ENCODE measurements at places on chromosomes 4 and X.

DNA sequence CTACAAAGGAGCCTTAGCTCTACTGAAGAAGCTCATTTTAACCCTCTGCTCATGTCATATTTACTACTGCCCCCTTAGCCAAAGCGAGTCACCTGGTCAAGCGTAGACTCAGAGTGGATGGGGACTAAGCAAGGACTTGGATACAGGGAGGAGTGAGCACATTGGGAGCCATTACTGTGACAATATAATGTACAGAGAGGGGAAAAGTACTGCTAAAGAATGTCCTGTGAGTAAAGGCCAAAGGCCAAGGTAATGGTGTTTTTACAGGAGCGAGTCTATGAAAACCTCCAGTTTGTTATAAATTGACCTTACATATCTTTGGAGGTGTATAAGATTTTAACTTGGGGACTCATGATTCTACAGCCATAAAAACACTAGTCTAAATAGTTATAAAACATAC, 10.6 kb upstream of the GK start:
- DNase-seq = no peak

DNA sequence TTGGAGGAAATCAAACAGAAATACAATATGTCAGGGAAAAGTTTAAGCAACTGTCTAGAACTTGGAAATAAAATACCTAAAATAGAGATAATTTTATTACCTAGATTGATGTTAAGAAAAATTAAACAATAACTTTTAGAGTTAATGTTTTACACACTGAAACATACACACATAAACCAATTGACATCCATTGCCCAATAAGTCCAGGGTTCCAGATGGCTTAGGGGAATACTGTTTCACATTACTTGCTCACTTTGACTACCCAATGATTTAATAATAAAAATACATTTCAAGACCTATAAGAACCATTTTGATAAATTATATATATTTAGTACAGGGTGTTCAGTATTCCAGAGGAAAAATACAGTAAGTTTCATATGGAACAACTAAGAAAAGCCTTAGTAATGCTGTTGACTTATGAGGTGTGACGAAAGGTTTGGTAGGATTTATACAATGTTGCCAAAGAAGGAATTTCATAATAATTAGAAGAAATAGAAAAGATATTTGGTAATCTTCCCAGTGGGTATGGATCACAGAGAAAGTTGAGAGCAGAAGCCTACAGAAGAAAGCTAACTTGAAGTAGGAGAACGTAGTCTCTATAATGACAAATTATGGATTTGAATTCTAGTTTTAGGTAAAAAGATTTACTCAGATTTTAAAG, 23.0 kb upstream of the UGT2B4 start:
- DNase-seq = no peak

GRCh38 chr4:58935332-58935731, 1825.1 kb upstream of the IGFBP7 start:
- DNase-seq = no peak

DNA sequence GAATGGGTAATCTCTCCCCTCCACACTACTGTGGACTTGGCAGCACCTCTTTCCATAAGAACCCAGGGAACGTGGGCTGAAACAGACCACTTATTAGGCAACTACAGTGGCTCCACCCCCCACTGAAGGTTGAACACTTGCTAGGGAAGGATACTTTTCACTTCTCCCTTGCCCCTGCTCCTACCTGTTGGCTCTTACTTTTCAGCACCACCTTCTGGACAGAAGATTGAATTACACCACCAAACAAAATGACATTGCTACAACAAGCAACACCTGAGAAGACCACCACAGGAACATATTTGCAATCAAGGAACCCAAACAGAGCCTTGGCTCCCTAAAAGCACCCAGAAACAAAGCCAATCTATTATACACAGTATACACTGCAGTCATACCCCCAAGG, 132.1 kb upstream of the CXCL13 start:
- no peak for DNase-seq

GRCh38 chr4:53644607-53645006, 53.3 kb upstream of the LNX1 start:
- DNase-seq = no peak

DNA sequence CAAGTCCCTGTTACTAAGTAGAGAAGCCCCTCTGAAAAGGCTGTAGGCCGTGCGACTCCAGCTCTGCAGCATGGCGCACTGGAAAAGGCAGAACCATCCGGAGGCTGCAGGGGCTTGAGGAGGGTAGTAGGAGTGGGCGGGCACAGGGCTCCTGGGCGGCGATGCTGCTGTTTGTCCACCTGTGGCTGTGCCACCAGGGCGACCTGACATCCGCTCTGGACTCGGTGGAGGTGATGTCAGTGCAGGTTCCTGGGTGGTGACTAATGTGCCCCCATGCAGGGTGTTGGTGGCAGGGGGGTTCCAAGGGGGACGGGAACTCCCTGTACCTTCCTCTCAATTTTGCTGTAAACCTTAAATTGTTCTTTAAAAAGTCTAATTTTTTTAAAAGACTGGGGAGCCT, 58.3 kb downstream of the PCGF3 start:
- no peak for DNase-seq

All from occipital lobe (tissue), 3 donors.